ENCODE measurements at places on chromosomes 12 and 14.

DNA sequence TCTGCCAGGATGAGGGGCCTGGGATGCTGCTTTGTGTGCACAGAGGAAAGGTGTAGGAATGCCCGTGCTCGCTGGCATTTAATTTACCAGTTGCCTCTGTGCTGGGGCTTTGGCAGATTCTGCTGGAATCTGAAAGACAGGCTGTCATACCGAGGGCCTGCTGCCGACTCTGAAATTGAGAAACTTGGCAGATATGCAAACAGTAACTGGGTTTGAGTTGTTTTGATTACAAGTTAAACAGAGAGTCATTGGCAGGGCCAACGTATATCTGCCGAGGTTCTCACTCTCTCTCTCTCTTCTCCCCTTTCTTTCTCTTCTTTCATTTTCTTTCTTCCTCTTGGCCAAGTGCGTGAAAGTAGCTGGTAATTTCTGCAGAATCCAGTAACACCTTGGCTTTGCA lies 618.7 kb downstream of the VRK1 start:
- no peak for DNase-seq

GRCh38 chr12:16482726-16483125 lies 123.2 kb downstream of the LMO3 start:
- no peak for DNase-seq

DNA sequence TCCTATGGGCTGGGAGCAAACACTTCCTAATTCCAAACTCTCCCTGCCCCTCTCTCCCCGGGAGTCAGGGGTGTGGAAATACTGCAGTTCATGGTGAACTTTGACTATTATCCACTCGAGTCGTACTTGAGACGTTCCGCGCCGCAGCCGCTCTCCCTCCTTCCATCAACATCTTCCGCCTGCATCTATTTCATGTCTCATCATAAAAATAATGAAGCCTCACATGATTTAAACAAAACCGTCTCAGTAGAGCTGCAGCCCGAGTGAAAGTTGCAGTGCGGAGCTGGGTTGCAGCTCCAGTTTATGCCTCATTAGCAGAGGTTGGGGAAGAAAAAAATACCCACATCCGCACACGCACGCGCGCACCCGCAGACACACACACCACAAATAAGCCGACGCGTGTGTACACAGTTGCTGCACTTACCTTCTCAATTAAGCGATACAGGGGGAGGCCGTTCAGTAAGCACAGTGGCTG lies 283 bp downstream of the LMO3 start:
- DNase-seq = no peak

GRCh38 chr14:101464310-101464983 lies 96.8 kb upstream of the DIO3 start:
- DNase-seq = no peak

- DNase-seq = no peak
These were observed 18.6 kb downstream of the FAIM2 start for GRCh38 chr12:49885118-49885517.

DNA sequence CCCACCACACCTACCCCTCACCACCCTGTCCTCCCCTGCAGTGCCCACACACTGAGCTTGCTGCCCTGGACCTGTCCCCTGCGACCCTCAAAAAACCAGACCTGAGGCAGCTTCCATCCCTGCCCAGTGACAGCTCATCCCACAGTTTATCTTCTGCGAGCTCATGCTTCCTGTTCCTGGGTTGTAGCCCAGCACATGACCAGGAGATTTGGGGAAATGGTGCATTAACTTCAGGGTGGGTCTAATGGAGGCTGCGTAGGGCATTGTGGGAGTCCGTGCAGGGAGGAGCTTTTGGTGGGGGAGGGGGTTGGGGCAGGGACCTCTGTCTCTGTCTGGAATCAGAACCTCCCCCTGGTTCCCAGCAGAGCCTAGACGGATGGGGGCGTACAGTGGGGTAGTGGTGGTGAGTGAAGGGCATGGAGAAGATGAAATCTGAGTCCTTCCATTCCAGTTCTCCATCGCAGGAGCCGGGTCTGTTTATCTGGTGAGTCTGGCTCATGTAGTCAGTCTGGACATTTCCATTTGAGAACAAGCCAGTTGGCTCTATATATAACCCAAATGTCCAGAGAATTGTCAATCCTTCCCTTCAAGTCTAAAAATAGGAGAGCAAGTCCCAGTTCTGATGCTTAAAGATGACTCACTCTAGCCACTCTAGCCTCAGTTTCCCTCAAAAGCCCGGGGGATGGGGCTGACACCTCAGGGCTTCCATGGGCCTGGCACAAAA lies 270.9 kb downstream of the CACNA1C start:
- no peak for DNase-seq

- peak; percentile 26 for DNase-seq
These were observed 906 bp downstream of the MARK3 start for GRCh38 chr14:103385929-103386712.

DNA sequence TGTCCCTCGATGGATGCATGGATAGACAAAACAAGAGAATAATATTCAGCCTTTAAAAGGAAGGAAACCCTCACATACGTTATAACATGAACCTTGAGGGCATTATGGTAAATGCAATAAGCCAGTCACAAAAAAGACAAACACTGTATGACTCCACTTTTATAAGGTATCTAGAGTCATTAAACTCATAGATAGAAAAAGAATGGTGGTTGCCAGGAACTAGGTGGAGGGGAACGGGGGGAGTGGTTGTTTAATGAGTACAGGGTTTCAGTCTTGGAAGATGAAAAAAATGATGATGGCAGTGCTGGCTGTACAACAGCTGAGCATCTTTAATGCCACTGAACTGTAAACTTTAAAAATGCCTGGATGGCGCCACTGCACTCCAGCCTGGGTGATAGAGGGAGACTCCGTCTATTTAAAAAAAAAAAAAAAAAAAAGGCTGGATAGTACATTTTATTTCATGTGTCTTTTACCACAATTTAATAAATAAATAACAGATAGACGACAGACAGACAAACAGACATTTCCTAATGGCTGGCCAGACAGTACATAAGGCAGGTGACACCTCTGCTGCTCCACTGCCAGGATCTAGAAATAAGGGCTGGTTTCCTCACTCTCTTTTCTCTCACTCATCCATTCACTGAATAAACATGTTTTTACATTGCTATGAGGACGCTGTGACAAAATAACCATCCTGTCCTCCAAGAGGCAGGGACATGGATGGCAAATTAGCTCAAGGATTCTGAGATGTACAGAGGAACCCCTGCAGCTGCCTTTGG lies 118.8 kb downstream of the FOXN3 start:
- DNase-seq = no peak

- no peak for DNase-seq
These were observed 4.1 kb upstream of the CYP46A1 start for GRCh38 chr14:99679996-99680395.

- no peak for DNase-seq
These were observed 29.3 kb upstream of the PEX5 start for GRCh38 chr12:7160183-7160582.

- no peak for DNase-seq
These were observed 242.7 kb downstream of the PRKD1 start for GRCh38 chr14:29684926-29685325.

DNA sequence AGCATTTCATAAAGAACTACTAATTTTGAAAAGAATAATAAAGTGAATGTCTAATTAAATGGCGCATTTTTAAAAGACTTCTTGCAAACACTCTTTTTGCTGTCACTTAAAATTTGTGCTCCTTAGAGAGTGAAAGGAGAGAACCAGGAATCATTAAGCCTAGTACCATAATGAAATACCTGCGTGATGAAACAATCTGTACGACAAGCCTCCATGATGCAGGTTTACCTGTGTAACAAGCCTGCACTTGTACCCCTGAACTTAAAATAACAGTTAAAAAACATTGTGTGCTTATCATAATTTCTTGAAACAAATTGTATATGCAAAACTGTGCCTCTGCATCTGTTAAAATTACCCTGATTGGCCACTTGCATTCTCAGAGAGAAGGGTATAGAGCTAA lies 108.1 kb downstream of the MGAT4C start:
- DNase-seq = no peak

GRCh38 chr14:41549821-41550607 lies 56.7 kb upstream of the LRFN5 start:
- no peak for DNase-seq

- no peak for DNase-seq
These were observed 12.1 kb downstream of the LTBP2 start for GRCh38 chr14:74599946-74600345.

DNA sequence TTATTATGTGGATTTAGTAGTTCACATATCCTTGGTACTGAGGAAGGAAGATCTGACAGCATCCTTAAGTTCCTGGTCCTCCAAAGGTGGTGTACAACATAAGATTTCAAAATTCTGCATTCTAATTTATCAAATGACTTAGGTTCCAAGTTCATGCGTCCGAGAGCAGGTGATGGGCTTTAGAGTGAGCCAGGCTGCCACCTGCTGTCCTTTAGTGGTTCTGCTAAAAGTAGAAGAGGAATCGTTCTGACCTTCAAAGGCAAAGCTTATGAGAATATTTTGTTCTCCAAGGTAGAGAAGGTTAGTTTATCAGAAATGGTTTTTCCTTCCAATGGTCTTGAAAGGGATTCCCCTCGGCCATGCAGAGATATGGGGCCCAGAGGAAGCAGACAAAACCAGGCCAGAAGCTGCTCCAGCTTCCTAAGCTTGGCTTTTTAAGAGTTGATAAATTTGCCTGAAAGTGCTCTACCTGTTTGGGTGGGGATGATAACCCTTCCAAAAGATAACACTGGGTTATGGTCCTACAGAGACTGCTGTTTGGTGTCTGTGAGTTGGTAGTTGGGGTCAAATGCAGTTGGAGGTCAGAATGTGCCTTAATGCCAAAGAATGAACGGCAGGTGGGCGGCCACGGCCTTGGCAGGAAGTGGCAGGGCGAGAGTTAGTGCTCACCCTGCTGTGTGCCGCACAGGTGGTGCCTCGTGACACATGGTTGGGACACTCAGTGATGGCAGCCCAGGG lies 29.1 kb upstream of the LRTM2 start:
- peak; percentile 62 for DNase-seq

GRCh38 chr12:58443273-58443980 lies 476.9 kb downstream of the LRIG3 start:
- no peak for DNase-seq

- DNase-seq = no peak
These were observed 136.4 kb downstream of the CEP128 start for GRCh38 chr14:80805136-80805535.

DNA sequence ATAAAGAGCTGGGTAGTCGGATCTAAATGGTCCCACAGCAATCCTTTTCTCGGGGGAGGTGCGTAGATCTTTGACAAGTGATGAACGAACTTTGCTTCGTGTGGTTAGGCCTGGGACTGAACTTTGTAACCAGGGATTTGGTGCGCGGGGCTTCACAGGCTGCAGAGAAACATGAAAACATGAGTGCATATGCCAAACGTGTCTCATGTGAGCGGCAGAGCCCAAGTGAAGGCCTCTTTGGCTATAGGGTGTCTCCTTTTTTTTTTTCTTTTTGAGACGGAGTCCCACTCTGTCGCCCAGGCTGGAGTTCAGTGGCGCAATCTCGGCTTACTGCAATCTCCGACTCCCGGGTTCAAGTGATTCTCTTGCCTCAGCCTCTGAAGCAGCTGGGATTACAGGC lies 12.0 kb upstream of the RIOX1 start:
- DNase-seq = no peak

DNA sequence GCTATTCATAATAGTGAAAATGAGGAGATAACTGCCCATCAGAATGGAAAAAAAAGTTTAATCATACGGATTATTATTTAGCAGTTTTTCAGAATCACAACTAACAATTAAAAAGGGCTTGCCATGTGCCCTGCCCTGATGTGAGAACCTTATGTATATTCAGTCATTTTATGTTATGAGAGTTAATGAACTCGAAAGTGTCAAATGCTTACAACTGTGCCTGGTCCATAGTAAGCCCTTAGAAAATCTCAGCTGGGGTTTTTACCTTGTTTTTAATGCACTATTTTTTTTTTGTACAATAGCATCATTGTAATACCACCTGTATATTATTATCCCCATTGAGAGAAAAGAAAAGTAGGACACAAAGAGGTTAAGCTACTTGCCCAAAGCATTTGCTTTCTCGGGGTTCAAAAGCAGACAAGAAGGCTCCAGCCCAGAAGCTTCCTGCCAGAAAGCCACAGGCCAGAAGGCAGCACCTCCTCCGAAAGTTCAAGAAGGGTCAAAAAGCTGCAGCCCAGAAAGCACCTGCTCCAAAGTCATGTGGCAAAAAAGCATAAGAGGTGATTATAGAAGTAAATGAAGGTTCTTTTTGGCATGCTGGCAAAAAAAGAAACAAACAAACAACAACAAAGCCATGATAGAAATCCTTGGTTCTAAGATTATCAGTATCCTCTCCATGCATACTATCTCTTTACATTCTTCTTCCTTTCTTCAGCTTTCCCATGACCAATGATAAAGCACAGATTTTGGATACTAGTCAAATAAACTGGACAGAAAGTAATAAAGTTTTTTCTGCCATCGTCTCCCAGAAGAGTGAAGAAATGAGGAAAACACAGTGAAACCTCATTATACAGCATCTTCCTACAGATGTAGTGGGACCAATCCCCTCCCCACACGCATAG lies 59.1 kb upstream of the NAP1L1 start:
- DNase-seq = no peak

DNA sequence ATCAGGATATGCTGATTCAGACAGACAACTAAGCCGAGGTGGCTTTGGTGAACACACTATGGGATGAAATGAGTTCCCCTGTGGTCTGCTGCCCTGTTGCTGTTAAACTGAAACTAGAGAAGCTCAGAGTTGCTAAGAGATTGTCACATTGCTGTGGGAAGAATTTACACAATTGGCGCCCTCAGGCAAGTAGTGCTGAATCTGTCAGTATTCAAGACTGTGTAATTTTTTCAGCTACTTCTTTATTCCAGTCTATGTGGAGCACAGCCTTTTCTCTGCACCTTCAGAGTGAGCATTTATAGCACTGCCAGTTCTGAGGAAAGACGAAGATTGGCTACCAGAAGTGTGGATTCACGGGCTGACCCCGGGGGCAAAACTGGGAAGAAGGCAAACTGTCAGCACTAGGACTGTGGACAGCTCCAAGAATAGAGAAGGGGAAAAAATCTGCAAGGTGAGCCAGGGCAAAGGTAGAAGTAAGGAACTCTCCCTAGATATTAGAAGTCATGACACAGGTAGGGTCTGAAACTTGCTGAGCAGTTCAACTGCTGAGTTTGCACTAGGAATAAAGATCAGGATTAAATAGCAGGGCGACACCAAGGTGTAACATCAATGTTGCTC lies 218.8 kb upstream of the TMPO start:
- no peak for DNase-seq

GRCh38 chr12:115233891-115234543 lies 550.0 kb upstream of the TBX3 start:
- DNase-seq = no peak

DNA sequence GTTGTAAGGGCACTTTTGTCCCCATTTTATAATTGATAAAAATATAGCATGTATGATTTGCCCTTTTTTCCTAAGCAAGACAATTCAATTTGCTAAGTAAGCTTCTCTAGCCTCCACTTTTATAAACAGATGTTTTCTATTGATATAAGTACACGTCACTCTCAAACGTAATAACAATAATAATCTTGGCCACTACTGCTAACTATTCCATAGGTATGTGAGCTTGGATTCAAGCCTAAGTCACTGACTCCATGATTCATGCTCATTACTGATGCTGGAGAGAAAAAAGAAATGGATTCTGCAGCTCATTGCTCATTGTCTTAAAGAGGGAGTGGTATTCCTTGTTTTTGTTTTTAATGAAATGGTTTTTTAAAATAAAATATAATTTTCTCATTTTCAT lies 661.0 kb downstream of the GALC start:
- no peak for DNase-seq

- no peak for DNase-seq
These were observed 220.9 kb downstream of the FOXG1 start for GRCh38 chr14:28987516-28987915.
